ENCODE measurements at places on chromosomes 11 and 22. TPM values are rescaled to one million over a fixed set of nuclear protein-coding genes. Genes with fewer than 3 reads are reported as not detected.

Gene POTEH
- not detected for total RNA-seq

Gene TNRC6B
- 6.2 TPM for total RNA-seq

Gene RELT
- 7.7 TPM for total RNA-seq

Gene ZNF280A
- 3.0 TPM for total RNA-seq

Gene LRRN4CL
- total RNA-seq: 0.12 TPM

Gene PAMR1
- 0.03 TPM for total RNA-seq

Gene SCT
- not detected for total RNA-seq

Gene SAA2
- total RNA-seq: 0.23 TPM

Gene MS4A15
- not detected for total RNA-seq

Gene KRTAP5-10
- not detected for total RNA-seq

Gene IFITM5
- total RNA-seq: not detected

Gene C11orf52
- total RNA-seq: 0.09 TPM

Gene MUC5AC
- total RNA-seq: 1.8 TPM

Gene NFAM1
- total RNA-seq: not detected

Gene ARHGAP8
- 1.1 TPM for total RNA-seq

Gene SLC25A1
- 61.8 TPM for total RNA-seq

Gene PAX6
- 0.84 TPM for total RNA-seq

Gene GAL3ST1
- 11.6 TPM for total RNA-seq

Gene SLC5A4
- not detected for total RNA-seq

Gene LTO1
- total RNA-seq: 39.6 TPM

Gene PANX3
- total RNA-seq: not detected

Gene VPREB1
- total RNA-seq: not detected

Gene DGKZ
- total RNA-seq: 47.1 TPM

Gene LRRC74B
- total RNA-seq: not detected

Gene OR5B21
- total RNA-seq: not detected

Gene ZNF214
- 0.81 TPM for total RNA-seq

Gene FOLR3
- 0.22 TPM for total RNA-seq

Gene KRTAP5-11
- not detected for total RNA-seq

Gene TUB
- 5.7 TPM for total RNA-seq

Gene APOC3
- total RNA-seq: not detected

Gene SHANK2
- 6.4 TPM for total RNA-seq

Gene RPL27A
- 2,578 TPM for total RNA-seq

Gene CNTF
- 1.4 TPM for total RNA-seq

Gene CDCA5
- total RNA-seq: 74.3 TPM

Gene DDI1
- total RNA-seq: not detected

Gene C11orf21
- total RNA-seq: not detected

Gene FAM180B
- total RNA-seq: not detected

Gene IRAG1
- 0.06 TPM for total RNA-seq

Gene APOL4
- 0.03 TPM for total RNA-seq

Gene SYCE3
- total RNA-seq: not detected

Gene CHST1
- 1.3 TPM for total RNA-seq
